ENCODE measurements at places on chromosomes 13 and 19. TPM values are rescaled to one million over a fixed set of nuclear protein-coding genes. Genes with fewer than 3 reads are reported as not detected.

SPINT2 gene
- 79.6 TPM for total RNA-seq

ZNF426 gene
- total RNA-seq = 10.2 TPM

C1QTNF9 gene
- total RNA-seq = not detected

ANKRD24 gene
- 0.54 TPM for total RNA-seq

USHBP1 gene
- 0.26 TPM for total RNA-seq

ATP12A gene
- 0.16 TPM for total RNA-seq

P2RY11 gene
- 64.9 TPM for total RNA-seq

CEACAM16 gene
- total RNA-seq = not detected

TEX101 gene
- not detected for total RNA-seq

DNA sequence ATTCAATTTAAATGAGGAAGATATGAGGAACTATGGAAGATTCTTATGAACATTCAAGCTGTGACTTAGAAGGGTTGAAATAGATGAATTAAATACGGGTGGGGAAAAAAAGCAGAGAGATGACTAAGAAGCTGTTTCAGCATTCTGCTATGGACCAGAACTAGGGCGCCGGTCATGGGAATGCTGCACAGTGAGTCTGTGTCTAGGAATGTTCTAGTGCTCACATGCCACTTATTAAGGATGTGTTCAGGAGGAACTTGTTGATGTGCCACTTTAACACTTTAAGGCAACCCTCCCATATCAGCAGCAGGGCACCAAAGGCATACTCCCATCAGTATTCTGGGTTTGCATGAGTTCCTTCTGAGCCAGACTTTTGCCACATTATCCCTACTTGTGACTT, 152.1 kb downstream of the POSTN start:
- DNase-seq = no peak

GRCh38 chr13:27432611-27433210, 8.3 kb downstream of the GTF3A start:
- DNase-seq = no peak

- DNase-seq = no peak
Observed at GRCh38 chr19:21052902-21053301, 29.1 kb upstream of the ZNF714 start.

- DNase-seq = no peak
Observed at GRCh38 chr13:102879793-102880499, 34.1 kb downstream of the ERCC5 start.

GRCh38 chr19:33861950-33862349, 65.3 kb downstream of the KCTD15 start:
- no peak for DNase-seq

DNA sequence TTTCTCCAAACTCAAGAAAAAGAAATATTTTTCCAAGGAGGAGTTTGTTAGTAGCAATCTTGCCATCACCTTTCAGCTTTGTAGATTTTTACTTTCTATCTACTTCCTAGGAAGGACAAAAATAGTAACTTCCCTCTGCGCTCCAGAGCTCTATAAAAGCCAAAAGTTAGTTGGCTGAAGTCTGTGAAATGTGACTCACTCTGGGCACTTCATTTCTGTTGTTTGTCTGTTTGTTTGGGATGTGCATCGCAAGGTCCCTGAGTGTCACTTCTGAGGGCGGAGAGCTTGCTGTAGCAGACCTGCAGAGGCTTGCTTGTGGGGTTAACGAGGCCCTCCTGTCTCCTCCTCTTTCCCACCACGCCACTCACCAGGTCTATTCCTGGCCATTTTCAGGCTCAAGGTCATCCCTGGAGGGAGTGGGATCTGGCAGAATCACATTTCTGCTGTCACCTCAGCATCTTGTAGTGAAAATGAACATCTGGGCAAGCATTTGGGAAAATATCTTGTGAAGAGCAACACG, 307.6 kb downstream of the GPC6 start:
- DNase-seq = no peak

DNA sequence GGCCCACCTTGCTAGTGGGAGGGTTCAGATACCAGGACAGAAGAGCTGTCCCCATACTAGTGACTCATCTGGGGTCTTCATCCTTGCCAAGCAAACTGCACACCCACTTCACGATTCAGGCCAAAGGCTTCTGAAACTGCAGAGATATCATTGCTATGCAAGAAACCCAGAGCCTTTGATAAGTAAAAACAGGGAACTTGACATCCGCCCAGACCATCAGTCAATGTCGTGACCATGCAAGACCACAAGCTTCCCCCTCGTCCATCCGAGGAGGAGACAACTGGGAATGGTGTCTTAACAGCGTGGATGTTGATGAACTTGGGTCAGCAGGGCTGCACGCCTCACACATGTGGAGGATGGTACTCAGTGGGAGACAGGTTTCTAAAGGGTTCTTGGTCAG, 58.0 kb downstream of the ABCC4 start:
- DNase-seq = no peak

DNA sequence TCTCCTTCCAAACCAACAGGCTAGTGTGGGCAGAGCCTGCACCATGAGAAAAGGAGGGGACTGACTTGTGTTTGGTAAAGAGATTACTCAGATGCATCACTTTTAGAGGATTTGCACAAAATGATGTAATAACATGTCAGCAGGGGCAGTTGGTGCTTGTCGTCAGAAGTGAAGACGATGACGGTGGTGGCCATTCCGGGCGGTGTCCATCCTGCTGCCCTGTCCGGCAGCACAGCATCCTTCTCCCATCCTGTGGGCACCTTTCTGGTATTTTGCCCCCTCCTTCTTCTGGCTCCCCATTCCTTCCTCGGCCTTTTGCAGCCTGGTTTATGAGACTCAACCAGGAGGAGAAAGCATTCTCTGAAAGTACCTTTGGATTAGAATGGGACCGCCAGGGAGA, 160.1 kb downstream of the TEX29 start:
- no peak for DNase-seq

- no peak for DNase-seq
Observed at GRCh38 chr13:20414546-20415305, 110.9 kb downstream of the CRYL1 start.

GRCh38 chr19:38711726-38712153, 32.5 kb downstream of the CAPN12 start:
- DNase-seq = no peak

GRCh38 chr19:58252102-58252685, 23.5 kb downstream of the ZNF544 start:
- no peak for DNase-seq

DNA sequence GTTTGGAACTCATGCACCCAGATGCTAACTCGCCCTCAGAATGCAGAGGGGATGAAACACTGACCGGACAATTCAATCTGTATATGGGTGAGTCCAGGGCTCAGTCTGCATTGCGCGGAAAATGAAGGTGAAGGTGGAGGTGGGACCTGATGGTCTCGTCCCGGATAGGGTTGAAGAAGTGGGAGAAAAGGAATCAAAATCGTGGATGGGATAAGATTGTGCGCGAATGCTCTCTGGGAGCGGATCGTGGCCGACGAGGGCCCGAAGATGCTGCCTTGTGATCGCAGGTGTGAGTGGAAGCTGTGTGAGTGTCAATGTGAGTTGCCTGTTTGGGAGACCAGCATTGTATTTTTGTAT, 594 bp upstream of the ZNF850 start:
- DNase-seq = no peak

- no peak for DNase-seq
Observed at GRCh38 chr19:7994928-7995809, 10.3 kb downstream of the ELAVL1 start.

DNA sequence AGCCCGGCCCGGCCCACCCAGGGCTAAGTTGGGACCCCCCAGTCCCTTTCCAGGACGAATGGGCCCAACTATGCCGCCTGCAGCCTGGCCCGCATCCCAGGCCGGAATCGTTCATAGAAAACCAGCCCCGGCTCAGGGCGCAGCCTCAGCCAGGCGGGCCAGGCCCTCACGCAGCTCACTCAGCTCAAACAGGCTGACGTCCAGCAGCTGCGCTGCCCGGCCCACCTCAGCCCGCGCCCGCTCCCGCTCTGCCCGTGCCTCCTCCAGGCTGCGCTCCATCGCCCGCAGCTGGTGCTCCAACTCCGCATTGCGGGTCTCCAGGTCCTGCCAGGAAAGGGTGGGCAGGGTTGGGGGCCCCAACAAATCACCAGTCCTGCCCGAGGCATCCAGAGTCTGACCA, 9.8 kb downstream of the DDX49 start:
- DNase-seq = no peak

DNA sequence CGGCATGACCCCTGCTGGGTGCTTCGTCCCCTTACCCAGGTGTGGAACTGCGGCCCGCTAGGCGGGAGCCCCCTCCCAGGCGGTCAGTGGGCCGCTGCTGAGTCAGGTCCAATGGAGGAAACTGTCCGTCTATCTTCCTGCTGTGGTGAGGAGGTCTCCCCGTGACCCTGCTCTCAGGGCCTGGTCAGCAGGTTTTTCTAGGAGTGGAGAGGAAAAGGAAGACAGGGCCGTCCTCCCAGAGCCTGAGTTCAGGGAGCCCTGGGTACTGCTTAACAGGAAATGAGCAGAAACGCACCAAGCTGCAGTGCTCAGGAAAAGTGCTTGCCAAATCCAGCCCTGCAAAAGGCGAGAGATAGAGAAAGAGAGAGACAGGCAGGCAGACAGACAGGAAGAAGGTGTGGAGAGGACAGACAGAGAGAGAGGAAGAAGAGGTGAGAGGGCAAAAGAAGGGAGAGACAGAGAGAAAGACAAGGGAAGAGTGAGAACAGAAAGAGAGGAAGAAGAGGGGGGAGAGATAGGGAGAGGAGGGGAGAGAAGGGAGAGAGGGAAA, 10.3 kb downstream of the SH3GL1 start:
- no peak for DNase-seq

DNA sequence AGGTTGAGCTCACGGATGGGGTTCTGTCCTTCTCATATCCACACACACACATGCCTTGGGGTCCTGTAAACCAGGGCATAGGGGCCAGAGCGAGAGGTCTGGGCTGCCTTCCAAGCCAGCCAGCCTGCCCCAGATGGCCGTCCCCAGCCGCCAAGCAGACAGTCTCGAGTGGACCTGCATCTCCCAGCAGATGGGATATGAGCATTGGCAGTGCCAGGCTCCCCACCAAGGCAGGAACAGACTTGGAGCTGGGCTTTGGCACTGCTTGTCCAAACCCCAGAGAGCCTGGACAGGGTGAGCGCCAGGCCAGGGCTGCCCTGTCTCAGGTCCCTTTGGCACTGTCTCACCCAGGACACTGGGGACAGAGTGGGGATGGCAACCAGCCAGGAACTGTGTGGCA, 130.4 kb downstream of the DPF1 start:
- no peak for DNase-seq

DNA sequence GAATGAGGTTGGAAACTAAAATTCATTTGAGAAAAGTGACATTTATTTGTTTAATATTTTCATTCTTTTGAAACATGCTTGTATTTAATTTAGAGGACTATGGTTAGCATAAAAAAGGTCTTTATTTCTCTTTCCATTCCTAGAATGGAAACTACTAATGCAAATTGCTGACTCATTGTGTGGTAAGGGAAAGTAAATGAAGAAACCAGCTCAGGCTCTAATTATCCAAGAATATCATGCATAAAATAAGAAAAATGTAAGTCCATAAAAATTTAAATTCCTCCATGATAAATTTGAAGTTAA, 777.0 kb upstream of the SLITRK1 start:
- no peak for DNase-seq

DNA sequence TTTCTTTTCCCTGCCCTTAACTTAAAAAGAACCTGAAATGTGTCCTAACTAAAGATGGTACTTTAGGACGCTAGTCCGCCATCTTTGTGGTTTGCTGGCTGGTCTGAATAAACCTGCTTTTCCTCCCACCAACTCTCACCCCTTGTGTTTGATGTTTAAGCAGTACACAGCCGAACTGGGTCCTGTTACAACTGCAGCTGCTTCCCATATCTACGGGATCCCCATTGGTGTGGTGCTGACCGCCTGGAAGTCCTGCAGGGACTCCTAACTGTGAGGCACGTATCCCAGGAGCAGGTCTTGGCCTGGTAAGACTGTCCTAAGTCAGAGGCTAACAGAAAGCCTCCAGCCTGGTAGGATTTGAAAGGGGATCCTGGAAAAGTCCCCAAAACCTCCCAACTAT, 40.9 kb upstream of the VSTM2B start:
- DNase-seq = no peak

GRCh38 chr19:50679177-50680125, 30.2 kb downstream of the C19orf81 start:
- DNase-seq = peak; percentile 70

DNA sequence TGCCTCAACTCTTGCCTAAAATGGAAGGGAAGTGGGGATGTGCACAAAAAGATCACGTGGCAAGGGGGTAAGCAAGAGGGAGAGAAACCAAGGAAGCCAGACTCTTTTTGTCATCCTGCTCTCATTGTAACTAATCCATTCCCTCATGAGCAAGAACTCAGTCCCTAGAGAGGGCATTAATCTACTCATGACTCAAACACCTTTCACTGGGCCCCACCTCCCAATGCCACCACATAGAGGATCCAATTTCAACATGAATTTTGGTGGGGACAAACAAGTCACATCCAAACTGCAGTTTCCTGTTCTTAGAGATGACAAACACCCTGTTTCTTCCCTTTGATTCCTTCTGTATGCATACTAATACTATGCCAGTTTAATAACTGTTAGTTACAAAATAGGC, 11.2 kb upstream of the CHST8 start:
- DNase-seq = no peak
